ENCODE measurements at places on chromosomes 3 and 15.

DNA sequence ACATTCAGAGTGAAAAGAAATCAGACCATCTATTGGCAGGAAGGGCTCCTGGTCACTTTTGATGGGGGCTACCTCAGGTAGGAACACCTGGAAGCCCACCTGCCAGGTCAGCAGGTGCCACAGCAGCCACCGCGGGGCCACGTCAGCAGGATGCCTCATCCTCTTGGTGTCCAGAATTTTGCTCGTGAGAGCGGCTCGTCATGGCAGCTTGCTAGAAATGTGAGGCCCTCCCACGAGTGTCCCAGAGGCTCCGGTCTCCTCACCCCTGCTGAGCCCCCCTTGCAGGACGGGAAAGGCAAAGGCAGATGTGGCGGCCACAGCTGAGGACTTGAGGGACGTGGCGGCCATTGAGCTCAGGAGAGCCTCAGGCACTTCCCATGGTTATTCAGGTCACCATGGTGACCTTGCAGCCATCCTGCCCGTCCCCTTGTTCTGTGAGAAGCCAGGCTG, 129.4 kb downstream of the LRRK1 start:
- no peak for DNase-seq

- DNase-seq, result no peak
These were observed 415.2 kb upstream of the FRG2C start for GRCh38 chr3:75248974-75249373.

- DNase-seq, result no peak
These were observed 91.1 kb upstream of the MITF start for GRCh38 chr3:69648126-69648525.

DNA sequence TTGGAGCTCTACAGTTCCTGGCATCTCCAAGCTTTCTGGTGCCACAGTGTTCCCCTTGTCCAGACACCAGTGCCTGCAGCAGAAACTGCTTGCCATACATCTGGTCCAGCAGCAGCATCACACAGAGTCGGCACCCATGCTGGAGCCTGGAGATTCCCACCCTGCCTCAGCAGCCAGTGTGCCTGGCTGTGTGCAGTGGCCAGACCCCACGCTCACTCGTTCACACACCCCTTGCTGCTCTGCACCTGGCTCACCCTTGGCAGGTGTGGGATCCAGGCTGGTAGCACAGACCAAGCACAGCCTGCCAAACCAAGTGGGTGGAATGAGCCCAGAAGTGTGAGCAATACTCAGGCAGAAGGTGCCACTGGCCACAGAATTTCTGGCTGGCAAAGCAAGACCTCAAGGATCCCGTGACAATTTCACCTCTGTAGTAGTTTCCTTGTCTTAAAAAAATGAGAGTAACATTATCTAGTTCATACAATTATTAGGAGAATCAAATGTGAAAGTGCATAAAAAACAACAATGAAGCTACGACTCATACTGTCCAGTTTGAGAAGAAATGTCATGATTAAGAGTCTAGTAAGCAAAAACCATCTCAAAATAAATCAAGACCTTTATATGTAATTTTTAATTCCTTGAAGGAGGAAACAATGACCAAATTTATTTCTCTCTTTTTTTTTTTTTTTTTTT, 22.9 kb upstream of the ZBED2 start:
- DNase-seq, result no peak

DNA sequence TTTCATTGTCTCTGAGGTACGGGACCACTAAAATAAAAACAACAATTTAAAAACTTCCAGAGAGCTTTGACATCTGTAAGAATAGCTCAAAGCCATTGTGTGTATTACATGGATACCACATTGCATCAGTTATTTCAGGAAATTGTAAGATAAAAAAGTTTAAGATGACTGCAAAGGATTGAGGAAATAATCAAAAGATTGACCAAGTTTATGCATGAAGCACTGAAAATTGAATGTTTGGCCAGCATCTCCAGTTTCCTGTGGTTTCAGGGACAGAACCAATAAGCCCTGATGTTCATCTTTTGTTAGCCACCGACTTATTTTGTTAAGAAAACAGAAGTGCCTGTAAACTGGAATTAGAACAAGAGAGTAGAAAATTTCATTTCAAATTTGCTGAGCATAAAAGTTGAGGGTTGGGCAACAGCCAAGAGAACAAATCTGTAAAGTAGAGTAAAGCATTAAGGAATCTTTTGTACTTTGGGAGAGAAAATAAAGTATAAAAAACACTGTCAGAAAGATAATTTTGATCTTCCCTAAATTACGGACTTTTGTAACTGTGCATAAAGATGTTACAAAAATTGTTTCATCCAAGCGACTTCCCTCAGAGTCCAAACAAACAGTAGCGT, 211.5 kb upstream of the P2RY1 start:
- DNase-seq, result no peak

DNA sequence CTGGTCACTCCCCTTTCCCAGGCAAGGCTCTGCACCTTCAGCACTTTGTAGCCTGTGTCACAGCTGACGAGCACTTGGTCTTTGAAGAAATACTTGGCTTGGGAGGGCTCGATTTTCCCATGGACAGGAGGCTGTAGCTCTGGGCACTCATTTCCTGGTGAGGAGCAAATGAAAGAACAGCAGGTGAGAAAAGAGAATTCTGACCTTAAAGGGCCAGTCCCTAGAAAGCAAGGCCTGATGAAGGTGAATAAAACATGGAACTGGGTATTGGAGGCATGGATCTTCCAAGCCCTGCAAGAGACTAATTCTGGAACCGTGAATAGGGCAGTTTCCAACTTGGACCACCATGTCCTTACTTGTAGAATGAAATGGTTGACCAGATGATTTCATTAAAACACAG, 39.9 kb downstream of the MASP1 start:
- no peak for DNase-seq

- DNase-seq, result no peak
These were observed 44.1 kb downstream of the LIPC start for GRCh38 chr15:58475573-58476524.

GRCh38 chr3:114669614-114670013, 375.8 kb downstream of the TIGIT start:
- no peak for DNase-seq

GRCh38 chr15:60975952-60976351, 253.2 kb downstream of the RORA start:
- no peak for DNase-seq

GRCh38 chr3:38140326-38141172, 2.1 kb downstream of the MYD88 start:
- DNase-seq, result no peak

GRCh38 chr3:113747283-113748046, 630 bp downstream of the ATP6V1A start:
- no peak for DNase-seq

GRCh38 chr3:185205865-185206264, 48.0 kb downstream of the EHHADH start:
- DNase-seq, result no peak

- no peak for DNase-seq
These were observed 70.4 kb downstream of the UMPS start for GRCh38 chr3:124800511-124801258.

DNA sequence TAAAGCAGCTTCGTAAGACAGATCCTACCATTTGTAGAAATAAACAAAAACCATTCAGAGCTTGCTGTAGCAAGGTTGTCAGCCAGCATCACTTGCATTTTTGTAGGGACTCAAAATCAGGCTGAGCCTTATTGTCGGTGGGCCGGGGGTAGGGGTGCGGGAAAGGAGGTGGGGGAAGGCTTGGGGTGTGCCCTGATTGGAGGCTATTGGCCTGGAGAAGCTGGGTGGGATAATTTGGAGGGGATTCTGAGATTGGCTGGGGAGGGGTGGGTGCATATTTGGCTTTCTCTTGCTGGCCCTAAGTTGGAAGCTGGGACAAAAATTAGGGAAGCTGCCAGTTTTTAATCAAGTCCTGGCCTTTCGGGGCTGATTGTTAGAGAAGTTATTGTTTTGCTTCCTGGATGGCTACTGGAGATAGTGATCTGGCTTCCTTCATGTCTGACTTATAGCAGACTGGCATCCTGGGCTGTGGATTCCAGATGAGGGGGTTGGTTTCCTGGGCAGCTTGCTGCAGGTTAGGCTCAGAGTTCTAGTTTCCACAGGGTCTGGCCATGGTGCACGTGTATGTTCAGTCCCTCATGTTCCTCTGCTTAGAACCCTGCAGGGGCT, 22.8 kb downstream of the STOML1 start:
- DNase-seq, result no peak

DNA sequence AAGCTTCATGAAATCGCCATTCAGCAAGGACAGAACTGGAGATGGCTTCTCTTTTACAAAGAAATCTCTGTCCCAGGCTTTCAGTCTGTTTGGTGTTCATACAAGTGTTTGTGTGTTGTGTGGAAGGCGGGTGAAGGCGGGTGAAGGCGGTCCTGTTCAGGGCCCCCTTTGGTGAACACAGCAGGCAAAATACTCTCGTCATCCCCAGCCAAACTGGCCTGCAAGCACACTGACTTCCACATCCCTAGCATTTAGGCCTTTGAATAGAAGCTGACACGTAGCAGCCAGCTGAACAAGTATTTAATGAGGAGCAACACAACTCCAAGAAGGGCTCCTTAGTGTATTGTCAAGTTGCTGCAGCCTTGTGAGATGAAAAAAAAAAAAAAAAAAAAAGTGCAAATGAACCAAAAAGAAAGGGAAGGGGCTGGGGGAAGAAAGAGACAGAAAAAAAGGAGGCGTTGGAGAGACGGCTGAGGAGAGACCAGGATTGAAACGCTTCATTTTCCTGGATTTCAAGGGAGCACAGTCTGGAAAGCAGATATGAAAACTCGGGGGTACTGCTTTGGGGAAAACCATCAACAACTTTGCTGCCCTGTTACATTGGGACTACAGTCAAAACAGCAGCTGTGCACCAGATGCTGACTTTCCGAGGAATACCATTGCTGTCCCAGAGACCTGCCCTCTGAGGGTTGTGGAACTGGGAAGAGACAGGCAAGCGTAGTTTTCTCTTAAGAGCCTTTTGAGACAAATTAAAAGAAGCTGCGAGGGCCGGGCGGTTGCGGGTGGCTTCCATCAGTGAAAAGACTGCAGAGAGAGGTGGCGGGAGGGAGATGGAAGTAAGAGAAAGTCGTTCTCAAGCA, 74.6 kb downstream of the TGFBR2 start:
- DNase-seq, result peak; percentile 69

GRCh38 chr3:126445506-126445905, 30.2 kb downstream of the ZXDC start:
- no peak for DNase-seq

DNA sequence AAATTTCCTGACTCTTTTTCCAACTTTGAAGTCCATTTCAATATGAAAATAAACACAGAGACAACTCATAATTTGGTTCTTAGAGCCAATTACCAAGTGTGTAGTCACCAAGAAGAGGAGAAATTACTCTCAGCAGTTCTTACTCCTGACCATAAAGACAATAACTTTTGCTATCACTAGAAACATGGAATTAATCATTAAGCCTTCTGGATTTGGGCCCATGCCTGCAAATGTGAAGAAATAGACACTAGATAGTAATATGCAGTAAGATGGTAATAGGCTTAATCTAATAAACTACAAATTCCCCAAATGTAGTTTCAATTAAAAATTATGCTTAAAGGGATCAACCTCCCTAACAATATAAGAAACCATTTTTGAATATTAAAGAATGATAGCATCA, 185.1 kb upstream of the AGTR1 start:
- no peak for DNase-seq

DNA sequence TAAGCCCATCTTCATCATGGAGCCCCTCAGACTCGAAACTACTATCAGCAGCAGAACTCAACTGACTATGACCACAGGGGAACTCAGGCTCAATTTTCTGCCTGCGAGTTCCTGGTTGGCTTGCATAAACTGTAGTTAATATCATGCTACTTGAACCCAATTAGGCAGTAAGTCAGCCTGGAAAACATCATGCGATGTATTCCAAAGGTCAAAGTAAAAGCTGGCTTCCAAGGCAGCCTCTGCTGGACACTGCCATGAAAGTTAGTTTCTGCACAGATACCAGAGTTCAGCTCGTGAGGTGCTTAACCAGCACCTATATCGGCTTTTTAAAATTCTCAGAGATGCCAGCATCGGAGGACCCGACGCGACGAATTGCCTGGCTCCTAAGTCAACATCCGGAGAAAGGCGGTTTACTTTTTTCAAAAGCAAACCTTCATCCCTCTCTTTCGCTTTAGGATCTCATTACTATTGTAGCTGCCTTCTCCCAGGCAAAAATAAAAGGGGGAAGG, 3.8 kb downstream of the ANP32A start:
- no peak for DNase-seq

DNA sequence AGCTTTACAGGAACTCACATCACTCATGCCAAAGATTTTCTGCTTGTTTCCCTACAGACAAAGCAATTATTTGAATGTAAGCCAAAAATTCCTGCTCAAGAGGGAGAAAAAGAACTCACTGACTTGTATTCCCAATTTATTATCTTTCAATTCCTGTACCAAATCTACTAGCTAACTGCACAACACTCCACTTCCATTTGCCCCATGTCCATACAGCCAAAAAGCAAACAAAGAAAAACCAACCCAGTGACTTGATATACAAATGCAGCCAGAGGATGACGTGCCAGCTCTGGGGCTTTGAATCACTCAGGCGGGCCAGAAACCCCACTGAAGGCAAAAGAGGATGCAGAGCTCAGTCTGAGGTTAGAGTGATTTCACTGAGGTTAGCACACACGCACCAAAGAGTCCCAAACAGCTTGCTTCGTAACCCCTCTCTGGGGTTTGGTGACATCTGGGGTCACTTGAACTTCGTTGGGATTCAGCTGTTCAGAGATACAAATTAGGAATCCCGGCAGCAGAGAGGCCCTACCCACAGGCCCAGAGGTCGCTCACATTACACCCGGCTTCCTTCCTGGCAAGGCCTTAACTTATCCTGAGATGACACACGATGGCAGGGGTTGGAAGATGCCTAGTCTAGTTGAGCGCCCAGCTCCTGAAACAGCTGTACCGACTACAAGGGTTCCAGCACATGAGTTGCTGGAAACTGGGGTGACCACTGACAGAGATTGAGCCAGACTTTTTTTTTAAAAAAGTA, 1.6 kb downstream of the RFTN1 start:
- DNase-seq, result no peak

GRCh38 chr3:177196008-177196455, 1.2 kb downstream of the TBL1XR1 start:
- no peak for DNase-seq

DNA sequence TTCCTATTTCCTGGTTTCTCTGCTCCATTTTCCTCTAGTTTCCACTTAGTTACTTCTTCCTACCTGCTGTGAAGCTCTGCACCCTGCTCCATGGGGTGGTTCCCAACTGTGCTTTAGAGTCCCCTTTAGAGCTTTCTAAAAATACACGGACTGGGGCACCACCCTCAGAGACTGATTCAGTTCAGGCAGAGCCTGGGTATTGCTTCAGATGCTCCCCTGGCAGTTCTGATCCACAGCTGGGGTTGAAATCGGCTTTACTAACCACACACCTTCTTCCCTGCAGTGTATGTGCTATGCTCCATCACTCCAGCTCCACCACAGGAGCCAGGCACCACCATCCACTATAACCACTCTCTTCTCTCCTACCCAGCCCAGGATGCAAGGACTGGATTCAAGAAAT, 12.6 kb downstream of the ANP32A start:
- no peak for DNase-seq

- no peak for DNase-seq
These were observed 1002.8 kb downstream of the NAALADL2 start for GRCh38 chr3:175861916-175862315.

Measured in hippocampal formation (tissue), 2 donors.